Lung microvascular endothelial cell (primary cell): ENCODE measurements at places on chromosomes 1 and 21. TPM values are rescaled to one million over a fixed set of nuclear protein-coding genes. Genes with fewer than 3 reads are reported as not detected.

Gene SPRR2B
- total RNA-seq = not detected in 2 replicates

Gene MTARC1
- total RNA-seq = 0.99 and 2.2 TPM in 2 replicates

Gene LRRIQ3
- under 0.01 and 0.22 TPM in 2 replicates for total RNA-seq

Gene TRAF3IP3
- total RNA-seq = not detected in 2 replicates

Gene NHLH1
- total RNA-seq = not detected in 2 replicates

Gene MTR
- 23.3 and 32.3 TPM in 2 replicates for total RNA-seq

Gene EVI5
- 19.4 and 19.8 TPM in 2 replicates for total RNA-seq

GRCh38 chr1:61056196-61056572 is 26.2 kb upstream of the NFIA start:
- no peak for DNase-seq

DNA sequence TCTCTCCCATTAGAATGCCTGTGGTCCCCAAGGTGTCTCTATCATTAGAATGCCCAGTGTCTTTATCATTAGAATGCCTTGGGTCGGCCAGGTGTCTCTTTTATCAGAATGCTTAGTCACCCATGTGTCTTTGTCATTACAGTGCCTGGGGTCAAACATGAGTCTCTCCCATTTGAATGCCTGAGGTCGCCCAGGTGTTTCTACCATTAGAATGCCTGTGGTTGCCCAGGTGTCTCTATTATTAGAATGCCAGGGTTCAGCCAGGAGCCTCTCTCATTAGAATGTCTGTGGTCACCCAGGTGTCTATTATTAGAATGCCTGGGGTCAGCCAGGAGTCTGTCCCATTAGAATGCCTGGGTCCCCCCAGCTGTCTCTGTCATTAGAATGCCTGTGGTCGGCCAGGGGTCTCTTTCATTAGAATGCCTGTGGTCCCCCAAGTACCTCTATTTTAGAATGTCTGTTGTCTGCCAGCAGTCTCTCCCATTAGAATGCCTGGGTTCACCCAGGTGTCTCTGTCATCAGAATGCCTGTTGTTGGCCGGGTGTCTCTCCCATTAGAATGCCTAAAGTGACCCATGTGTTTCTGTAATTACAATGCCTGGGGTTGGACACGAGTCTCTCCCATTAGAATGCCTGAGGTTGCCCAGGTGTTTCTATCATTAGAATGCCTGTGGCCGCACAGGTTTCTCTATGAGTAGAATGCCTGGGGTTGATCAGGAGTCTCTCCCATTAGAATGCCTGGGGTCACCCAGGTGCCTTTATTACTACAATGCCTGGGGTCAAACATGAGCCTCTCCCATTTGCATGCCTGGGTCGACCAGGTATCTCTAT is 57.1 kb downstream of the RNF187 start:
- DNase-seq = no peak

DNA sequence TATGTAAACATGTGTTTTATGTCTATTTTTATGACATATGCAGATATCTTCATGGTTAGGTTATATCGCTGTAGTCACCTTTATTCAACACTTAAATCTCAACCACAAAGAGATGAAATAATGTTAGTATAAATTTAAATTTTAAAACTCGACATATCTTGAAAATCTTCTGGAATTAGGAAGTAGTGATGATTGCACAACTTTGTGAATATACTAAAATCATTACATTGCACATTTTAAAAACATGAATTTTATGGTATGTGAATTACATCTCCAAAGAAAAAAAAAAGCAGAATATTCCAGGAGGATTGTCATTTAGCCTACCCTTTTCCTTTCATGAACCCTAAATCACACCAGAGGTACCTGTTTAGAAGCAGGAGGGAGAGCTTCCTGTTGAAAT is 39.4 kb upstream of the CACYBP start:
- no peak for DNase-seq

DNA sequence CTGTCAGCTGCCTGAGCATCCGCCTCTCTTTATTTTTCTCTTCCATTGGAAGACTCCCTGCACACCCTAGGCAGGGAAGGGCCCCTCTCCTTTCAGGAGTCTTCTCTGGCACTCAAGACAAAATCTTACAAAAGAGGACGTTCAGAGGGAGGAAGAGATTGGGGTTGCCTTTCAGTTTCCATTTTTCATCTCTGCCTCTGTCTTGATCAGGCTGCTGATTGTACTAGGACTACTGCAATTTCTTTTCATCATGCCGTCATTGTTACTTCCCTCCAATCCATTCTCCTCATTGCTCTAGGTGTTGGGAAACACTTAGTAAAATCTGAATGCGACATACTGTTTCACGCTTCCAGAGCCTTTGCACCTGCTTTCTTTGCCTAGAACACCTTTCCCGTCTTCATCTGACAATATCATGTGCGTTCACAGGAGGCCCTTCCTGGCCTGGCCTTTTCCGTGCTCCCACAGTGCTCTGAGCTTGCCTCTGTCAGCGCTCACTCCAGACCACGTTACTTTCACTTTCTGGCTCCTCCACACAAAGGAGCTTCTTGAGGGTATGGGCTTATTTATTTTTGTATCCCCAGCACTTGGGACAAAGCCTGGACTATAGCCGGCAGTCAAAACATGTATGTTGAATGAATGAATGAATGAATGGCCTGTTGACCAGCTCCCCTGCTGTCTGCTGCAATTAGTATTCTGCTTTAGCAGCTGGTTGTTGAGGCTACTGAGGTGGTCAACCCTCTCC is 10.9 kb downstream of the LRRC71 start:
- peak; percentile 62 for DNase-seq

DNA sequence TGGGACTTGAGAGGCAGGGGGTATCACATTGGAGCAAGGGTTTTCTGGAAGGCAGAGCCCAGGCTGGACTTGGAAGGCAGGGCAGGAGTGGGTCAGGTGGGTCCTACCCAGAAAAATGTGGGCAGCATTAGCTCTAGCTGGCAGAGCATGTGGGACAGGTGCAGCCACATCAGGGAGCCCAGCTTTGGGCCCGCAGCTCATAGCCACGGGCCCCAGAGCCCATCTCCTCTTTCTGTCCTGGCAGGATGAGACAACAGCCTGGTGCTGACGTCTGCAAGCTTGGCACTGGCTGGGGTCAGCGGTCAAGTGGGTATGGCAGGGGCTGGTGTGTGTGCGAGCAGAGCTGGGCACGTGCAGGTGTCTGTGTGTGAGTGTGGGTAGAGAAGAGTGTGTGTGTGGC is 154.7 kb downstream of the GRIK3 start:
- DNase-seq = no peak

- DNase-seq = peak; percentile 68
These were observed 43.7 kb downstream of the SEC16B start for GRCh38 chr1:177926201-177926600.
